NCI-H460 (cell line): ENCODE measurements at places on chromosomes 2 and 18.

DNA sequence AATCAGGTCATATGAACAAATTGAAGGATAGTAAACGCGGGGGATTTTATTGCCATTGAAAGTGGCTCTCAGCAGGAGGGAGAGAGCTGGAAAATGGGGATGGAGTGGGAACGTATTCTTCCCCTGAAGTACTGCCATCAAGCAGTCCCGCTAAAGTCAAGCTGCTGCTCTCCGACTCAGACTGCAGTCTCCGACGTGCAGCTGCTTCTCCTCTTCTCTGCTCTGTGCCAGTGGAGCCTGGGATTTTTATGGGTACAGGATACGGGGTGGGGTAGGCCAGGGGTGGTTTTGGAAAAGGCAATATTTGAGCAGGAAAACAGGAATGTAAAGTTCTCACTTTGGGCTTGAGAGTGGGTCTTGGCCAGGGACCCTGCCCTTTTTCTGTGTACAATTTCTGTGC lies 33.0 kb downstream of the KCTD18 start:
- no peak for DNase-seq

DNA sequence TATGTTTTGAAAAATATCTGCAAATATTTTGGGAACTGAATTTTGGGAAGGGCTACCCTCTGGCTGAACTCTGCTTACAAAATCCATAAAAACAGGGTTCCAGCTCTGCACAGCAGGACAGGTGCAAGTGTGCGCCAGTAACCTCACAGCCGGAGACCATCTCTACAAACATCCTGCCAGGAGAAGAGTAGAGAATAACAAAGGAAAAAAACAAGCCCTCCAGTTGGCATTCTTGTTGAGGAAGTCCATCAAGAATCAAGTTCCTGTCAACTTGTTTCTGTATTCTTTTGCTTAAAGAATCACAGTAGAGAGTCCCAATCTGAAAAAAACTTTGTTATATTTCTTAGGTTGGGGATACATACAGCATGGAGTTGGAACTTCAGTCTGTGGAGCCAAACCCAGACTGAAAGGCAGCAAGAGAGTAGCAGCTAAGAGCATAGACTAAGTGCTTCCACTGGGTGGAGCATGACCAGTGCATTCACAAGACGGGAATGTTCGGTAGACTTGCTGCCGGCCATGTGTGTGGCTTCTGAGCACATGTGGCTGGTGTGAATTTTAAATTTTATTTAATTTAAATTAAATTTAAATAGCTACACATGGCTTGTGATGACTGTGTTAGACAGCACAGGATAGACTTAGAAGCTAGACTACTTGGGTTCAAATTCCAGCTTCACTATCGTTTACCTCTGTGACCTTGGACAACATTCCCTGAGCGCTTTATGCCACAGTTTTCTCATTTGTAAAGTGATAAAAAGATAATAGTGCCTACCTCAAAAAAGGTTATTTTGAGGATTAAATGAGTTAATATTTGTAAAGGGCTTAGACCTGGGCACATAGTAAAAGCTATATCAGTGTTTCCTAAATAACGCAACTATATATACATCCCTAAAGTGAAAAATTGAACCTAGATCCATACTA lies 41.9 kb downstream of the SPTBN1 start:
- no peak for DNase-seq

GRCh38 chr2:220033546-220033945 lies 406.1 kb downstream of the SLC4A3 start:
- DNase-seq = no peak

GRCh38 chr18:49819071-49819662 lies 5.8 kb upstream of the ACAA2 start:
- DNase-seq = no peak

GRCh38 chr2:121489284-121489683 lies 41.4 kb upstream of the RNU4ATAC start:
- no peak for DNase-seq

- DNase-seq = no peak
These were observed 289.6 kb downstream of the CYP26B1 start for GRCh38 chr2:71858071-71858470.

- DNase-seq = no peak
These were observed 97.1 kb downstream of the TEX51 start for GRCh38 chr2:126995621-126996377.

DNA sequence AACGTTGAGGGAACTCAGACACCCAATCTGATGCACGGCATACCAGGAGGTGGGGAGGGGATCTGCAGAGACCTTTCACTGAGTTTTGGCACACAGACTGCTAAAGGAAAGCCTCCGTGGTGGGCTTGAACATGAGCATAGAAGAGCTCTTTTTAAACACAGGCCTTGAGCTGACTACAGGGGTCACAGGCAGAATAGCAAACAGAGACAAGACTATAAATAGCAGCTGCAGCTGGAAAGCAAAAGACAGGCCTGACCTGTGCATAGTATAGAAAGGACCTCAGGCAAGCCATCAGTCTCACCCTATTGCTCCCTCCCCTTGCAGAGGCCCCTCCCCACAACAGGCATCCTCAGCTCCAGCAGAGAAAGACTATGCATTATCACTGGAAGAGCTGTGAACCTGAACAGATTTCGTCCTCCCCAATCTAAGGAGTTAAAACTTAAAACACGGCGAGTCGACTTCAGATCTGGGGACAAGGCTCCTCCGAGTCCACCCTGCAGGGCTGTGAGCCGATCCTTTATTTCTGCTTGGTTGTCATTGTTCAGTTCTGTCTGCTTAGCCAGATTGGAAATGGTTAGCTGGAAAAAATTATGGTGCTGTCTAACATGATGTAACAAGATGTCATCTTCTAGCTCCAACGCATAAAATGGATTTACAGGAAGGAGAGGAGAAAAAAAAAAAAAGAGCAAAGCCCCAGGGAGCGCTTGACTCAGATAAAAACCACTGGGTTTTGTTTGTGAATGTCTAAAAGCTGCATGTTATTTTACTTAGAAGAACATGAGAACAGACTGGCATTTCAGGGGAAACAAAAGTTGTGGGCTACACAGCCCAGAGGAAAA lies 25.2 kb upstream of the LCLAT1 start:
- peak; percentile 83 for DNase-seq

DNA sequence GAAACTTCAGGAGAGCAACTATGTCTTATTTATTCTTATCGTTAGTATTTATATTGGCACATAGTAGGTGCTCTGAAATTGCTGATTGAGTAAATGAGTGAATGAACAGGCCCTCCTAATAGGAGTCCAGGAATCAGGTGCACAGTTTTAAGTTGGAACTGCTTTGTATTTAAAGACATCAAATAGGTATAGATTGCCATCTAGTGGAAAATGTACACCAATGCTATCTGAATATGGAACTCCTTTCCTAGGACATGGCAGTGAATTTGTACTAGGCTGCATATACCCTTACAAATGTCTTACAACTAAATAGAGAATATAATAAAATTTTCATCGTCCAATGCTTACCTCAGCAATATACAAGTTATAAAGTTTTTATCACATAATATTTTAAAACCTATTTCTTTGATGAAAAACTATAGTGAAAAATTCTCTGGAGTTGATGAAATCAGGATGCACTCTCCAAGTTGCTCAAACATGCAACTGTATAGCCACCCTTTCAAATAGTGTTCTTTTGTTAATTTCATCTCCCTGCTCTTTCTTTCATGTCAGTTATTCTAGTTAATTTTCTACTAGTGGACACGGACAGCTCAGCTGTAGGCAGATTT lies 318.9 kb upstream of the SYT4 start:
- peak; percentile 32 for DNase-seq

- no peak for DNase-seq
These were observed 5.6 kb downstream of the PPP4R1 start for GRCh38 chr18:9608728-9609127.

GRCh38 chr18:33644494-33644893 lies 66.5 kb downstream of the ASXL3 start:
- no peak for DNase-seq

GRCh38 chr2:197309691-197310231 lies 819 bp downstream of the ANKRD44 start:
- no peak for DNase-seq

GRCh38 chr2:229201521-229201920 lies 69.6 kb downstream of the PID1 start:
- DNase-seq = no peak

DNA sequence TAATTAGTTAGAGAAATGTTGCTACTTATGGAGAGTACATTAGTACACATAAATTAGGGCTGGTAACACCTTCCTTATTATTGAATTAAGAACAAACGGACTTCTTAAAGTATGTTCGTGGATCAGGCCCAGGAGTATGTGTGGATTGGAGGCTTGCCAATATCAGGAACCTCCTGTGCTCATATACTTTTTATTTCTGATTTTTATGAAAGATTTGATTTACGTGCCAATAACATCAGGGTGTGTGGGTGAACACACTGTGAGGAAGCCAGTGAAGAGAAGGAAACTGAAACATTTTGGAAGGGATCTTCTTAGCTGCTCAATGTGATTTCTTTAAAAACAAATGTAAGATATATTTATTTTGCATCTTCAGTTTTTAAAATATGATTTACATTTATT lies 113.0 kb downstream of the EFEMP1 start:
- no peak for DNase-seq

- DNase-seq = no peak
These were observed 177.5 kb downstream of the CD8B2 start for GRCh38 chr2:106664669-106665068.

GRCh38 chr2:78979380-78980151 lies 45.9 kb upstream of the REG3G start:
- DNase-seq = peak; percentile 61

GRCh38 chr18:69209761-69210160 lies 190.9 kb upstream of the DOK6 start:
- DNase-seq = no peak

DNA sequence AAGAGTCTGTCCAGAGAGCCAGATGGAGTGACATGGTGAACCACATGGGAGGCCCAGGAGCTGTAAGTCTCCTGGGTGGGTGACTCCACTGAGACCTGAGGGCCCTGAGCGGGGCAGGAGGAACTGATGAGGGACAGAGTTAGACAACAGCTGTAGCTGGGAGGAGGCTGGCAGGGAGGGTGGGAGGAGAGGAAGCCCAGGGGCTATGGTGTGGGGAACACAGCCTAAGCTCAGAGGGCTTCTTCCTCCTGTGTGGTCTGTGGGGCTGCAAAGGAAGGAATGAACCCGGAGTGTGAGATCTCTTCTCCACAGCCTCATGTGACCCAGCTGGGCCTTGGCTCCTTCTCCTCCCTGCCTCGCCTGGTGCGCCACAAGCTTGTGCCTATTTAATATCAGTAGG lies 395.6 kb upstream of the HS6ST1 start:
- no peak for DNase-seq

- DNase-seq = no peak
These were observed 135.5 kb downstream of the GAREM1 start for GRCh38 chr18:32335228-32335627.

DNA sequence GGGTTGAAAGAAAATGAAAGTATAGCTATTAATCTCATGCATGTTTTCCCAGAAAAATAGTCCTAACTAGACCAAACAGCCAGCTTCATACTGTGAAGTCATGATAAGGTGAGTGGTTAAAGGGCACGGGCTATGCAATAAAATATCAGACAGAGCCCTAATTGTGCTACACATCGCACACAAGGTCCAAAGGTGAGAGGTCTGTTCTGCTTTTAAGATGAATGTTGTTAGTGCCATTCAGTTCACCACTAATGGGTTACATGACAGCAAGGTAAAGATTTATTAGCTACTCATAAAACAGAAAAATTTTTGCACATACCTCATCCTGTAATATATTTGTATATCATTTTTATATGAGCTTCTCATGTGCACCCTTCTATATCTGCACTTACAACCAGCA lies 105.0 kb upstream of the STK17B start:
- no peak for DNase-seq

DNA sequence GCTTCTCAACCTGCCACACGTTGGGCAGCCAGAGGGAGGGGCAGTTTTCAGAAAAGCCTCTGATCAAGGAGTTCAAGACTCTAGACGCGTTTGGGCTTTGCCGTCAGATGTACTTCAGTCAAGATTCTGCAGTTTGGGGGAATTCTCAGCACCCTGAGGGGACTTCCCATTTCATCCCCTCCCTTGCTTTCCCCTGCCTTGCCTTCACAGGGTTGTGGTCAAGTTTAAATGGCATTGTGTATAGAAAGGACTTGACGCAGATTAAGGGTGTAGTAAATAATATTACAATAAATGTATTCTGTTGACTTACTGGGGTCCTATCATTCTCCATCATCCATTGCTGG lies 198.3 kb upstream of the NABP1 start:
- DNase-seq = no peak

- no peak for DNase-seq
These were observed 16.2 kb downstream of the CCBE1 start for GRCh38 chr18:59681051-59681450.

- no peak for DNase-seq
These were observed 89.1 kb downstream of the HS1BP3 start for GRCh38 chr2:20561637-20562454.

DNA sequence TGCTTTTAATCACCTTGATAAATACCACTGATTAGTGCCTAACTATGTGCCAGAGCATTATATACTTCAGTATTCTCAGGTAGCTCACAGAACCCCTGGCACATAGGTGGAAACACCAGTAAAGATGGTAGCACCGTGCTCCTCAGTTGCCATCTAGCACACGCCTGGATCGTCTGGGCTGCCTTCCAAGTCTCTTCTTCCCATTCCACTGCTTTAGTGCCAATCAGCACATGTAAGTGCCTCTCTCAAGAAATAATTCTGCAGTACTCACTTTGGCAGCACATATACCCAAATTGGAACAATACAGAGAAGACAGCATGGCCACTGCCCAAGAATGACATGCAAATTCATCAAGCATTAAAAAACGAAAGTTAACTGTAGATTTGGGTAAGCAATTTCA lies 13.0 kb downstream of the POLR2D start:
- no peak for DNase-seq

DNA sequence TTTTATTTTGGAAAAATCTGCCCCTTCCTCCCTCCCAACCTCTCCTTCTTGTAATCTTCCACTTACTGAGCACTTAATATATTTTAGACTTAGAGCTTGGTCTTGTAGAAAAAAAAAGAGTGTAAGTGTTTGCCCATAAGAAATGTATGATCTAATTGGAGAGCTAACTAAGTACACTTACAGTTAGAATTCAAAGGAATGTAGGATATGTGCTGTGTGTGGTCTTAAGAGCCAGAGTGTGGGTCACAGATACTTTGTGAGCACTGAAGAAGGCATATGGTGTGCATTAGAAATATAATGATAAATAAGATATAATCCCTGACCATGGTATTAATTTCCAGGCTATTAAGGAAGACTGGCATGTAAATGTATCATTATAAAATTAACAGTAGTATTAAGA lies 91.8 kb upstream of the ZNF521 start:
- DNase-seq = no peak

- DNase-seq = peak; percentile 82
These were observed 1.3 kb upstream of the GPC1 start for GRCh38 chr2:240433973-240434727.

DNA sequence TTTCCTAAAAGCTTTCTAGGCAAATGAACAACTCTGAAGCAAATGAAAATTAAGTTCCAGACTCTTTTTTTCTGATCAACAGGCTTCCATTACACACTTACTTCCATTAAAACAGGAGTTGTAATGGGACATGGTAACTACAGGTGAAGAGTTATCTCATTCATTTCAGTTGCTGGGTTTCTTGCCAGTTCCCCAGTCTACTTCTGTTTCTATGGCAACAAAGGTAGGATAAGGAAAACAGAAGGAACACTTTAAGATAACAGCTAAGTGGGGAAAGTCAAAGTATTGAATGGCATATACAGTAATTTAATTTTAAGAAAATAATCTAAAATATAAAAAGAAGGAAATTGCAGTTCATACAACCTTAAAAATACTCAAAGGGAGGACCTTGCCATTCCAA lies 25.1 kb downstream of the BAZ2B start:
- DNase-seq = no peak

GRCh38 chr2:11458753-11459152 lies 7.2 kb downstream of the E2F6 start:
- no peak for DNase-seq
